ENCODE measurements at places on chromosomes 7 and 10.

- DNase-seq, result no peak
These were observed 692.6 kb downstream of the ZWINT start for GRCh38 chr10:55668326-55668922.

DNA sequence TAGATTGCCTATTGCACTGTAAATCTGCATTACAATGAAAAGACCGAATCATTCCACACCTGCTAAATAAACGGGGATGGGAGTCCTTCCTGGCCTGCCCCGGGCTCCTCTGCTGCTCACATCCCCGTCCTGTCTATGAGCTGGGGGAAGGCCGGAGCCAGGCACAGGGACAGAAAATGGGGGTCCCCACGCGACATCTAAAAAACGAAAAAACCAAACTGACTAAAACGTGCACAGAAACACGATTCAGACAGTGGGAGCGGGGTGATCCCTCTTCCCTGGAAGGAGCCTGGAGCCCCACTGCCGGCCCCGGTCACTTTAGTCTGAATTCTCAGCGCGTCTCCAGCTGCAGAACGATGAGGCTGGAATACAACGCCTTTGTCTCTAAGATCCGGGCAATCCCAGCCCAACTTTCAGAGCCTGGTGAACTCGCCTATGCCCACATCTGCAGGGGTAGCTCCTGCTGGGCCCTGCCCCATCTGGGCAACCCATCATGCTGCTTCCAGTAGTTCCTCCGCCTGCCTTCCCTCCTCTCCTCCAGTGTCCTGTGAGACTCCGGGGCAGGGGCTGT, 78.0 kb downstream of the ADARB2 start:
- DNase-seq, result no peak

GRCh38 chr7:68362745-68363518, 1235.3 kb upstream of the AUTS2 start:
- DNase-seq, result no peak

DNA sequence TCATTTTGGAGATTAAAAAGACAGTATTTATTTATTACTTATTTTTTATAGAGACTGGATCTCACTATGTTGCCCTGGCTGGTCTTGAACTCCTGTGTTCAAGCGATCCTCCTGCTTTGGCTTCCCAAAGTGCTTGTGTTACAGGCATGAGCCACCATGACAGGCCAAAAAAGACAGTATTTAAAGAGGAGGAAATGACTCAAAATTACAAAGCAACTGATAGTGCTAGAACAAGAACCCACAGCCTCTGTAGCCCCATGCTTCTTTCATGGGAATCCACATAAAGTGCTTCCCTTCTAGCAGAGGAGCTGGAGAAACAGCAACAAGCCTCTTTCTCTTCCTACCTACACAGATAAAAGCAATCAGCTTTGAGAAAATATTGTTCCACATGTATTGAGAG, 230.7 kb upstream of the PODXL start:
- no peak for DNase-seq

DNA sequence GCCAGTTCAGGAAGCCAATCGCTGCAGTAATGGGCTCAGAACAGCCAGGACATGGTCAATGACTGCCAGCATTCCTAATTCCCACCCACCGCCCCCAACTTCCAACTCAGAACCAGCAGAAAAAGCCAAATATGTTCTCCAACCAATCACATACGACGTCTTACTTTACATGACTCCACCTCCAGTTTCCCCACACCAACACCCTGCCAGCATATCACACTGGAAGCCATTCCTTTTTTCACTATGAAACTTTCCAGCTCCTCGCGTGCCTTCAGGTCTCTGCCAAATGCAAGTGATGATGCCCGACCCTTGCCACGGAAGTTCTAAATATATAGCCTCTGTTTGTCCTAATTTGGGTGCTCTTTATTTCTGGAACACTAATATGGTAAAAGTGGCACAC, 12.5 kb downstream of the NPS start:
- no peak for DNase-seq

DNA sequence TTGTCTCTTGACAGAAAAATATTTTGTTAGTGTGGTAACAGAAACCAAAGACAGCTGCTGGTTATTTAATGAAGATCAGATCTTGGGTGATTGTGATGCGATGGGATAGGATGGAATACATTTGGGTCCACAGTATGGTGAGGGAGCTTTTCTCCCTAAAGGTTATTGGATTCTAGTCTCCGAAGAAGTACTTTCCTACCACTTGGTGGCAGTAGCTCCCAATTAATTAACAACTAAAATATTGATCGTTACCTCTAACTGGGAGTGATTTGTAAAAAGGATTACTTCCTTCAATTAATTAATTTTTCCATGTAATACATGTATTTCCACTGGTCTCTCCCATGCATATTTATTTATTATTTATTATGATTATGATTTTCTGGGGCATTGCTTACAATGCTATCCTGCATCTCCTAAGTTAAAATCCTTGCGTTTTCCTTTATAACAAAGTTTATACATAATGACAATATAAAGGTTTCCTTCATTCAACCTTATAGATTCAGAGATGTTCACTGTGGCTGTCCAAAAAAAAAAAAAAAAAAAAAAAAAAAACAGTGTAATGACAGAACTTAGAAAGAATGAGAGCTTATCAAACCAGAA, 25.6 kb downstream of the TMEM196 start:
- no peak for DNase-seq

GRCh38 chr10:127426746-127427145, 122.4 kb upstream of the NPS start:
- DNase-seq, result no peak

- no peak for DNase-seq
These were observed 14.3 kb upstream of the NPM3 start for GRCh38 chr10:101797403-101798059.

DNA sequence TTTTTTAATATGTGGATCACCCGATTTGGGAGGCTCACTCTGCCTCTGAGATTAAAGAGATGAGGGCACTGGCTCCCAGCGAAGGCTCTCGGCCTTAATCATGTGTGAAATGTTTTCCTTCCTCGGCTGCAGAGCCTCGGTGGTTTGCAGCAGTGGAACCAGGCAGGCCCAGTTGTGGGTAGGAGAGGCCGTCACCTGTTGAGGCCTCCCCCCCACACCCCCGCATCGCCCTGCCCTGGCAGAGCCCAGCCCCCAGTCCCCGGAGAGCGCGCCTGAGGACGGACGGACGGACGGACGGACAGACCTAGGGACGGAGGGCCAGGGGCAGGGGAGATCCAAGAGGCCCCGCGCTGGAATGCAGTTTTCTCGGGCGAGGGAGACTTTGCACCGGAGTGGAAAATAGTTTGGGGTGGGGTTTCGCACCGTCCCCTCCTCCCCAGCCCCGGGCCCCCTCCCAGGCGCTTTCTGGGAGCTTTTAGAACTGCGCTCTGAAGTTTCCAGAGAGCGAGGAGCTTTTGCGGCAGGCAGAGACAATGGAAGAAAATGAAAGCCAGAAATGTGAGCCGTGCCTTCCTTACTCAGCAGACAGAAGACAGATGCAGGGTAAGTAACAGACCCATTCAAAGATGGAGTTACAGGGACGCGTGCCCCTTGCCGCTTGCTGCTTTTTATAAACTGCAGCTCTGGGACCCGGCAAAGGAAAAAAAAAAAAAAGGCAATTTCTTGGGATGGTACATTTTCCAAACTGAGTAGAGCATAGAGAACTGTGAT, at the start of gene KIAA1217:
Gene KIAA1217, plus strand, starts transcription at position 478 of the 771 bp plus-strand sequence. Its CDS starts 56 bp downstream, at position 534.
- DNase-seq, result peak; percentile 36

GRCh38 chr7:2289111-2289586, 25.1 kb downstream of the SNX8 start:
- no peak for DNase-seq

GRCh38 chr7:79471283-79471682, 17.8 kb upstream of the MAGI2 start:
- no peak for DNase-seq

GRCh38 chr10:122510326-122510725, 49.0 kb downstream of the HTRA1 start:
- no peak for DNase-seq

GRCh38 chr10:22580711-22581110, 133.7 kb downstream of the PIP4K2A start:
- no peak for DNase-seq

DNA sequence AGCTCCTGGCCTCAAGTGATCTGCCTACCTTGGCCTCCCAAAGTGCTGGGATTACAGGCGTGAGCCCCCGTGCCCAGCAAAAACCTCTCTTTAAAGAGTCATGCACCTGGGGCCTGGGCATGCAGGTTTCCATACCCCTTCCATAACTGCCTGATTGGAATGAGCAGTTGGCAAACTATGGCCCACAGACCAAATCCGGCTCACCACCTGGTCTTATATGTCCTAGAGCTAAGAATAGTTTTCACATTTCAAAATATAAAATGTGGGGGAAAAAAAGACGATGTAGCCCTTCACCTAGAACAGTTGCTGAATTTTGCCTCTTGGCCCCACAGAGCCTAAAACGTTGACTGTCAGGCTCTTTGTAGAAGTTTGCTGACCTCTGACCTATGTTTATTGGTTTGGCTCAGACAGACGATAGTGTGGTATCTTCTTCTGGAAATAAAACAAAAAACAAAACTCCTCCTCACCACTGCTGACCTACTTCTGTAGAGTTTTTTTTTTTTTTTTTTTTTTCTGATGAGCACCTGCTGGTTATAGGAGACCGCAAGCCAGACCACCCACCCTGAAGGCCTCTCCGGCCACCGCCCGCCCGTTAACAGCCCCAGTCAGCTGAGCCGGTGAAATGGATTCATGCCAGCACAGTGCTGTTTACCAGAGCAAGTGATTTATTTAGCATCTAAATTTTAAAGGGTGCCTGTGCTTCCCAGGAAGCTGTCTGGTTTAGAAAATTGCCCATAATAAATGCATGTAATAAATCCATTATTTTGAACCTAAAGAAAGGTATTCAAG, 33.5 kb upstream of the SFRP5 start:
- DNase-seq, result no peak

DNA sequence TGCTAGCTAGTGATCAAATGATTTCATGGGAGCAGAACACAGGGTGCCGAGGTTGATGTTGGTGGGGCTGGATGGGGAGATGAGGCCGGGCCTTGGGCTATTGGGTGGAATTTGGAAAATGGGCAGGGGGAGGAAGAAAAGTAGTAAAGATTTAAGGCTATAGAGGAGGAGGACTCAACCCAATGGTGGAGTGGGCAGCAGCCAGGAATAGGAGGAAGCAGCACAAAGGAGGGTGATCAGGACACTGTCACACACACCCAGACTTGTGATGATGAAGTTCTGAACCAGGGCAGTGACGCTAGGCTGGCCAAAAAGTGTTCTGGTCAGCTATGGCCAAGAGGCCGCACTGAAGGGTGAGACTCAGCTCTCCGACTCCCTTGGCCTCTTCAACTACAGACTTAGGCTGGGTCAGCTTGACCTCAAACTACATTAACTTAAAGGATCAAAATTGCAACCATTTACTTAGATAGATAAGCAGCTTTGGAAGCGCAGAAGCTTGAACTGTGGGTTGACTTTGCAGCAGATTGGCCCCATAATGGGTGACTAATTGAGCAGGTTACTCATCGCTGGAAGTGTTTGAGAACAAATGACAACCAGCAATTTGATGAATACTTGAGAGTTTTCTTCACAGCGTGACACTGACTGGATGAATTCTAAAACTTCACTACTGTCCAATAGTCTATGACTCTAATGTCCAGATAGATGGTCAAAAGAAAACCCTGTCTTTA, 29.4 kb upstream of the GPR26 start:
- DNase-seq, result no peak

DNA sequence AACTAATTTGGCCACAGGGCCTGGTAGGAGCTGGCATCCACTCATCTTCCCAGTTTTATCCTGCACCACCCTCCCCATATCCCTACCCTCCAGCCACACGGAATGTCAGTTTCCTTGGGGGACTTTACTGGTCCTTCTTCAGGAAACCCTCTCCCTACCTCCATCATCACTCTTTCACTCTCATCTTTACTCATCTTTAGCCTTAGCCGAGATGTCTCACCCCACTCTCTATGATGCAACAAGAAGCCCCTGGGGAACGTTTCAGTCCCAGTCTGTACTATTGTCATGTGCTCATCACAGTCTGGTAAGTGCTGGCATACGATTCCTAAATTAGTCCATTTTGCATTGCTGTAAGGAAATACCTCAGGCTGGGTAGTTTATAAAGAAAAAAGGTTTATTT, 34.9 kb upstream of the TMEM248 start:
- DNase-seq, result no peak

- DNase-seq, result no peak
These were observed 112.9 kb upstream of the ZNF746 start for GRCh38 chr7:149610441-149611011.

GRCh38 chr7:144771927-144772326, 63.9 kb downstream of the TPK1 start:
- no peak for DNase-seq

DNA sequence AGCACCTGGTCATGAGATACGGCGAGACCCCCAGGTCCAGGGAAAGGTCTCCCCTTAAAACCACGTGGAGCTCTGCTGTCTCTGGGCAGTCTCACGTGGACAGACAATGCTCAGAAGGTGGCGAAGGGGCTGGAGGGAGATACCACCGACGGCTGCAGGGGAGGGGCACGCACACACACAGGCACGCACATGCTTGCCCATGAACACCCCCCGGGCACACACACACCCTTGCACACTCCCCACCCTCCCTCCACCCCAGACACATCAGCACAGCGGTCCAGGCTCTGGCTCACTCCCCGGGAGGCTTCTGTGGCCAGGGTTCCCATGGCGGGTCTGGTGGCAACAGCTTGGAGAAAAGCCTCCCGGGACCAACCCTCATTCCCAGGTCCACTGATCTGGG, 52.4 kb upstream of the TNRC18 start:
- DNase-seq, result no peak

DNA sequence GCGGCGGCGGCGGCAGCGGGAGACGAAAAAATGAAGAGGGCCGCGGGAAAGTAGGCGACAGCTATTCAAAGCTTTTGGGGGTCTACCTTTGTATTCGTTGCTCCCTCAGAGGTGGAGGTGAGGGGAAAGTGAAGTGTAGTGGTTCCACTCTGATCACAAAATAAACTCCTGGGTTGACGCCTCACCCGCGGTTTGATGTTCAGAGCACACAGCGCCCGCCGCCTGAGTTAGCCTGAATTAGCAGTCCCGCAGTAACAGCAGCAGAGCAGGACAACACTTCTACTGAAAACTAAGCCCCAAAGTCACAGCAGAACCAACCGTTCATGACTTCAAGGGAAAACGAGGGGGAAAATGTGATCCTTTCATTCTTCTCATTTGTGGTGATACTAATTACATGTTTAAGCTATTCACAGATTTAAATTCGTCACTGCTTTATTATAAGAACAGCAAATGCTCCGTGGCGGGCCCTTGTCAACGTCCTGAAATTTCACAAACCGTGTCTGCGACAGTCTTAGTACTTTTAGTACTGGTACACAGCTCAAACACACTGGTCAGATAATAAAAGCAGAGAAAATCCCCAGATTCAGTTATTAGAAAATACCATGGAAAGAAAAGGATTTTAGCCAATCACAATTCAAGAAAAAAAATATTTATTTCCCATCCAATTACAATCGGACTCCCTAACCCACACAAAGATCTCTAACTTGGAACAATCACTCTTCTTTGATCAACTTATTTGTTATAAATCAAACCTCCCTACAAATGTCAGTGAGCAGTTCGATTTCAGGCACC, 563 bp upstream of the JMJD1C start:
- peak; percentile 53 for DNase-seq

All from left renal cortex interstitium (tissue), 4 donors.